T1000 (cell line): ENCODE measurements at places on chromosomes 2 and 18.

DNA sequence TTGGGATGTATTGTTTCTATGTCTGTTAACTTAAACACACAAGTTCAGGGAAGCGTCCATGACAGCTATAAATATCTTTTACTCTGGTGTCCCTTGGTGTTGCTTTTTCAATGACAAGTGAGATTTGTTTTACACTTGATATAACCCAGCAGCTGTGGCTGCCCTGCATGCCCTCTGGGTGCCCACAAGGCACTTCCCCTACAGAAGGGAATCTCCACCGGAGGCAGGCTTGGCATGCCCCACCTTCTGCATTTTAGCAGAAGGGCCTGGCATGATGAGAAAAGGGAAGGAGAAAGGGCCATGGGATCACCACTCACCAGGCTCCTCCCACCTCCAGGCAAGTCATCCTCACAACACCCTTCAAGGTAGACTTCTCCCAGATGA is 68.7 kb downstream of the TMEM247 start:
- no peak for DNase-seq

DNA sequence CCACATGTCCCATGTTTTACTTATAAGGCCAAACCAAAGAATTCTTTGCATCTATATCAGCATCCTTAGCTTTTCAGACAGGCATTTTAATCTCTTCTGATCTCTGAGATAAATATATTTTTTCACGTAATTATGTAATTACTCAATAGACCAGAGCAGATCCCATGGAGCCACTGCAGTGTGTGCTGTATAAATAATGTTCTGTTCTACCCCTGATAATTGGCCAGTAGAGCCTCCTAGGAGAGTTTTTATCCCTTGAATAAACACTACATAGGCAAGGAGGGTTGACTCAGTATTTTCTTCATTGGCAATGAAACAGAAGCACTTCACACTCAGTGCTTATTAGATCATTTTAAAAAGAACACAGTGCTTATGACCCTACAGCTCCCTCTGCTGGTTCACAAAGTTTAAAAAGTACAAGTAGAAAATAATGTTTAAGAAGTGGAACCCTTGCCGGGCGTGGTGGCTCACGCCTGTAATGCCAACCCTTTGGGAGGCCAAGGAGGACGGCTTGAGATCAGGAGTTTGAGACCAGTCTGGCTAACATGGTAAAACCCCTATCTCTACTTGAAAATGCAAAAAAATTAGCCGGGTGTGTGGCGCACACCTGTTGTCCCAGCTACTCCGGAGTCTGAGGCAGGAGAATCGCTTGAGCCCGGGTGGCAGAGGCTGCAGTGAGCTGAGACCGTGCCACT is 91.9 kb downstream of the PPP1R1C start:
- DNase-seq: peak; percentile 41

- no peak for DNase-seq
These were observed 245.8 kb downstream of the PAX3 start for GRCh38 chr2:222052934-222053367.

DNA sequence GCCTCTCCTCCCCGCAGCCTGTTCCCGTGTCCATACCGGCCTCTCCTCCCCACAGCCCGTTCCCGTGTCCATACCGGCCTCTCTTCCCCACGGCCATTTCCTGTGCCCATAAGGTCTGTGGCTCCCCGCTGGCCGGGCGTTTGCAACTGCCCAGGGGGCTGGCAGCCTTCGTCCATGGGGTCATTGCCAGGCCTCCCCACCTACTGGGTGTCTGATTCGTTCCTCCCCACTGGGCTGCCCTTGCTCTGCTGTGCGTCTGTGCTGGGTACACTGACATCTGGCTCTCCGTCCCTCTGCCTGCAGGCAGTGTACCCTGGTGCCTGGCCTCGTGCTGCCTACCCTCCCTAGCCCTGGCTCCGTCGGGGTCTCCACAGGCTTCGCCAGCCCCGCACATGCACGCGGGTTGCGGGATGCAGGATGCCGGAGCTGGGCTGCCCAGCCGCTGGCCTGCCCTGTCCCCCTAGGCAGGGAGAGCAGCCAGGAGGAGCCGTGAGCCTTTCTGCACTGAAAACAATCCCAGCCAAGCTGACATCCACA is 67.8 kb downstream of the NFATC1 start:
- DNase-seq: no peak

DNA sequence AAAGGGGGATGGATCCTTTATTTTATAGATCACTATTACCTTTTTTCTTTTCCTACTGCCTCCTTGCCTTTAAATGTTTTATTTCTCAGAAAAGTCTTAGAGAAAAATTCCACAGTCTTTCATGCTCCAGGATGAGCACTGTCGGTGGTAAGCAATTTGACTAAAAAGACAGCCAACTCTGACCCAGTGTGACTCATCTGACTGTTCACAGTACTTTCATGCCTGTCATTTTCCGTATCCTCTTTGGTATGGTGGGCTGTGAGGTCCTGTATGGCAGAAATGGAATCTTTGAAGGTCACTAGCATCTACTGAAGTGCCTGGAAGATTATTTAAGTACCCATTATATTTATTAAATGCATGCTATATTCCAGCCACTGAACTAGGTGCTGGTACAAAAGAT is 2.1 kb upstream of the RFTN2 start:
- DNase-seq: no peak

DNA sequence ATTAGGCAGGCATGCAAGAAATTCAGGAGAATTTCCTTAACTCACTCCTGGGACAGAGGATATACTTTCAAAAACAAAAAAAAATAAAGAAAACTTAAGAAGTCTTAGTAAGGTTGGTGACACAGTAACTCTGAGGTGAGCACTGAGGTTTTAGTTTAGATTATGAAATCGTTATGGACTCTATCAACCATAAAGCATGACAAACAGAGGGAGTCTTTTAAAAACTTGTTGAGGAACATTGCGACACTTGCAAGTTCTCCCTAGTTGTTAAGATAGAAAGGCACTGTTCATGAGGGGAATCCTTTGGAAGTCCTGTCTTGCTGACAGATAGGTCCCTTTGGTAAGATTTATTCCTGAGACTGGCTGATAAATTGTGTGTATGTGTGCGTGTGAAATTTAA is 194.3 kb upstream of the ERBB4 start:
- no peak for DNase-seq

DNA sequence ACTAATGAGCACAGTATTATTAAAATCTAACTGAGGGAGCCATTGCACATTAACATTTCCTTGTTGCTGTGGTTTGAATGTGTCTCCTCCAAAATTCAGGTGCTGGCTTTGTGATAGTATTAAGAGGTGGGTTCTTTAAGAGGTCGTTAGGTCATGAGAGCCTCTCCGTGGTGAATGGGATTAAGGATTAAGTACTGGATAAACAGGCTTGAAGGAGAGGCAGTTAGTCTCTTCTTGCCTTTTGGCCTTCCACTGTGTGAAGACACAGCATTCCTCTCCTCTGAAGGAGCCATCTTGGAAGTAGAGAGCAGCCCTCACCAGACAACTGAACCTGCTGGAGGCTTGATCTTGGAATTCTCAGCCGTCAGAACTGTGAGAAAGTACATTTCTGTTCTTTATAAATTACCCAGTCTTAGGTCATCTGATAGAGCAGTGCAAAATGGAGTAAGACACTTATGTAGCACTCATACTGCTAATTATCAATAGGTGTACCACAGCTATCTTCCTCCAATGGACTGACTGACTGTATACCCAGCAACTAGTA is 182.7 kb downstream of the MYO3B start:
- no peak for DNase-seq

DNA sequence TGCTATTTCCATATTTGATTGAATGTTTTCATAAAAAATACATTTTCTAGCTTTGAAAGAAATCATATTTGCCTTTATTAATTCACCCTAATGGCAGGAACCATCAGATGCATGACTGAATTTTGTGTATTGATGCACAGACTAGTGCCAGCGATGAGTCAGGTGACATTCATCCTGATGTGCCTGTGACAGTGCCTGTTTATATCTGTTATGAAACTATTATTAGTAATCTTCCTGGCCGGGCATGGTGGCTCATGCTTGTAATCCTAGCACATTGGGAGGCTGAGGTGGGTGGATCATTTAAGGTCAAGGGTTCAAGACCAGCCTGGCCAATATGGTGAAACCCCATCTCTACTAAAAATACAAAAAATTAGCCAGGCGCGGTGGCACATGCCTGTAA is 170.0 kb downstream of the TSN start:
- DNase-seq: no peak
